ENCODE measurements at places on chromosomes 11 and 22.
A peak's percentile ranks its signal among the peaks of the same experiment; 100 is the strongest.

DNA sequence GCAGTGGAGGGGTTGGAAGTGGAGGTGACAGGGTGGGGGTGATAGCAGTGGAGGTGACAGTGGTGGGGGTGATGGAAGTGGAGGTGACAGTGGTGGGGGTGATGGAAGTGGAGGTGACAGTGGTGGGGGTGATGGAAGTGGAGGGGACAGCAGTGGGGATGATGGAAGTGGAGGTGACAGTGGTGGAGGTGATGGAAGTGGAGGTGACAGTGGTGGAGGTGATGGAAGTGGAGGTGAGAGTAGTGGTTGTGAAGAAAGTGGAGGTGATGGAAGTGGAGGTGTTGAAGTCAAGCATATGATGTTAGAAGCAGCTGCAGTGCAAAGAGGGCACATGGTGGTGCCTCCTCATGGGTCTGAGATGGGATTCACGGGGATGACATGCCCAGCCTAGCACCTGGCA, 141.5 kb downstream of the CACNA1I start:
- DNase-seq = no peak

- peak; percentile 65 for DNase-seq
Observed at GRCh38 chr11:72685560-72686480, 11.6 kb upstream of the PDE2A start.

DNA sequence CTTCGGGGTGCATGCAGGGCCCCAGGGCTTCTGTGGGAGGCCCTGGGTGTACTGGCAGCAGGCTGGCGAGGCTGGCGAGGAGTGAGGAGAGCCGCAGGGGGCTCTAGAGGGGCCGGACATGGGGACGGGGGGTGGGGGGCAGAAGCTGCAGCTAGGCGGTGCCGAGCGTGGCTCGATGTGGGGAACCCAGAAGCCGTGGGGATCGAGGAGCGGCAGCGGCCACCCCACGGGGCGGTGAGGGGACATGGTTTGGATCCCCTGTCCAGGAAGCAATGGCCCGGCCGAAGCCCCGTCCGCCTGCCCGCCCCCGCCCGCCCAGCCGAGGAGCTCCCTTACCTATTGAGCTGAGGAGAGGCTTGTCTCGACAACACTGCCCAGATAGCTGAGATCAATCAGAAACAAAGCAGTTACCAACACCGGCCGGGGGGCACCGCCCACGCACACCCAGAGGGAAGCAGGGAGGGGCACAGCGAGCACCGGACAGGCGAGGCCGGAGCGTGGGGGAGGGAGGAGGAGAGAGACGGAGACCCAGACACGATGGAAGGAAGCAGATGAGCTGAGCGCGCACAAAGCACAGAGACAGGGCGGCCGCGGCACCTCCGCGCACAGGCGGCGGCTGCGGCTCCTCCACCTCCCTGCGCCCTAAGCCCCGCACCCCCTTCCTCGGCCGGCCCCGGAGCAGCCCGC, 38.7 kb downstream of the IGSF9B start:
- no peak for DNase-seq

- no peak for DNase-seq
Observed at GRCh38 chr11:118870396-118871343, 13.0 kb upstream of the CXCR5 start.

- DNase-seq = no peak
Observed at GRCh38 chr11:68998390-68998911, 14.6 kb downstream of the MRGPRF start.

DNA sequence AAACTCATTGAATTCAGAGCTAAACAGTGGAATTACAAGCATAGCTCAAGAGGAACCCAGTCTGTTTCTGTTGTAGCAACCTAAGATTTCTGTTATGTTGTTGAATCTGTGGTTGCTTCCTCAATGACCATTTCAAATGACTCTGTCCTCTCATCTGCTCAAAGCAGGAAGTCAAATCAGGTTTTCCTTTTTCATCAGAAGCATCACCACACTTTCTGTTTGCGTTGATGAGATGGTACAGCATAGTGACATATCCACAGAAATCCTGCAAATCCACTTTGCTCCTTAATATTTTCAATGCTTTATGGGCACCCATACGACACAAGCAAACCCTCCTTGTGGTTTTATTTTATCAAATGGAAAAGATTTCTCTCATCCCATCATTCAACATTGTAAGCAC, 12.6 kb upstream of the UCP2 start:
- no peak for DNase-seq

DNA sequence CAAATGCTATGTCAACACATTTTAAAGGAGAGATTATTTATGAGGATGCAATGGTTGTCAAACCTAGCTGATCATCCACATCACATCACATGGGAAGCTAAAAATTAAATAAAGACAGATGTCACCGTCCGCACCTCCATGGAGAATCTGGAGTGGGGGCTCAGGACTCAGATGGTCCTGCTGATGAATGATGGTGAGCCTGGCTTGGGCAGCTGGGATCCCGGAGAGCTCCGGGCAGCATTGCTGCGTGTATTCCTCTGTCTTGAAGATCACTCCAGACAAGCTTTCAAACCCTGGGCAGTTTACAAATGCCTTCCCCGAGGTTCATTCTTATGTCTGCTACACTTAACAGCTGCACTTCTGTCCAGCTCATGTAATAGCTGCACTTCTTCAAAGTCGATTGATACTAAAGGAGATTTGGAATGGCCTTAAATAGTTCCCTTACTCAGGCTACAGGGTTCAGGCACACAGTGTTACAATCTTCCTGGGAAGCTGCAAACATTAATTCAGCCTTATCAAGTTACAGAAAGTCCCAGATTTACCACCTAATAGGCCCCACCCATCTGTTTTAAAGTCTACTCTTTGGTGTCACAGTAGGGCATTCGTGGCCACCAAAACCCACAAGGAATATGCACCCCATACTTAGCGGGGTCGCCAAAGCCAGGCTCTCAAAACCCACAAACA, 34.7 kb upstream of the CSNK2A3 start:
- DNase-seq = no peak

DNA sequence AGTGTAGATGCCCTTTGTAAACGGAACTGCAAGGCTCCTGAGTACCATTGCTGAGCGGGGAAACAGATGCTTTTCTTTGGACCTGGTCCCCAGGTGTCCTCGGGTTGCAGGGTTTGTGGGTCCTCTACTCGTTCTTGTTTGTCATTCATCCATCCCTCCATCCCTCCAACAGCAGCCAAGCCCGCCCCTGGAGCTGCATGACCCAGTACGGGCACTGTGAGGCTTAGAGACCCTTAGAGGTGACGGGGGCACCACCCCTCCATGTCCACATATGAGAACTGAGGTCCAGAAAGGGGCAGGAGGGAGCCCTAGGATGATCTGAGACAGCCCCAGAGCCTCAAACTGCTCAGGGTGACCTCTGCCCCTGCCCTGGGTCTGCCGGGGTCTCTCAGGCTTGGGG, 45.4 kb downstream of the WNT11 start:
- no peak for DNase-seq

DNA sequence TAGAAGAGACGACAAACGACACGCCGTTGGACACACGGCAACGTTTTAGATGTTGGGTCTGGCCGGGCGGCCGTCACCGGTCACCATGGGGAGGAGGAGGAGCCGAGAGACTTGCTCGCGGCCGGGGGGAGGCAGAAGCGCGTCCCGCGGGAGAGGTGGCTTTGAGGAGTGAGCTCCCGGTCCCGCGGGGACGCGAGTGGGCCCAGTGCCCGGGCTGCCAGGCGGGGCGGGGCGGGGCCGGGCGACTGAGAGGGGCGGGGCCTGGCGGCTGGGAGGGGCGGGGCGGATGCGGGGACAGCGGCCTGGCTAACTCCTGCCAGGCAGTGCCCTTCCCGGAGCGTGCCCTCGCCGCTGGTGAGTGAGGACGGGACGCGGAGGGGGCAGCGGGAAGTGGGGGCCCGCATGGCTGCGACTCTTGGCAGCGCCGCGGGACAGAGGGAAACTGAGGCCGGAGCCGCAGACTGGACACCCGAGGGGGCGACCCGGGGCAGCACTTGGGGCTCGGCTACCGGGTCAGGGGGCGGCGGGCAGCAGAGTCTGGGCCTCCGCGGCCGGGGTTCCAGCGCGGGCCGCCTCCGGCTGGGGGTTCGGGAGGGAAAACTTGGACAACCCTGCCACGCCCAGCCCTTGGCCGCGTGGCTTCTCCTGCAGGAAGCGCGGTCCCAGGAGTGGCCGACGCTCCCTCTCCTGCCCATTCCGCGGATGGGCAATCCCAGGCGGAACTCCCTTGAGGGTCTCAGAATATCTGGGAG, at the start of gene TSPO:
Gene TSPO (plus strand): TSS at position 309 of the 752 bp plus-strand sequence. CDS start 7,680 bp downstream, outside the sequence.
- DNase-seq = peak; percentile 53

DNA sequence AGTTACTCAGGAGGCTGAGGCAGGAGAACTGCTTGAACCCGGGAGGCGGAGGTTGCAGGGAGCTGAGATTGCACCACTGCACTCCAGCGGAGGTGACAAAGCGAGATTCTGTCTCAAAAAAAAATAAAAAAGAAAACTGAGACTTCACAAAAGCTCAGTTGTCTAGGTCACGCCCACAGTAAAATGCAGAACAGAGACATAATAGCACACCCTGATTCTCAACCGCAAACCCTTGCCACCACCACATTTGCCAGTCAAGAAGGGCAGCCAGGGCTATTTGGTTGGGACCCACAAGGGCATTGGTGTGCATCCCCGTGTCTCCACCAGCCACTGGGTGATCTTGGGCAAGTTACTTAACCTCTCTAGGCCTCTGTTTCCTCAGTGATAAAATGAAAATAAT, 25.4 kb downstream of the CREB3L1 start:
- no peak for DNase-seq

- no peak for DNase-seq
Observed at GRCh38 chr11:120236169-120237107, 3.5 kb upstream of the POU2F3 start.

GRCh38 chr11:119052163-119052814, 4.7 kb downstream of the HYOU1 start:
- DNase-seq = no peak

DNA sequence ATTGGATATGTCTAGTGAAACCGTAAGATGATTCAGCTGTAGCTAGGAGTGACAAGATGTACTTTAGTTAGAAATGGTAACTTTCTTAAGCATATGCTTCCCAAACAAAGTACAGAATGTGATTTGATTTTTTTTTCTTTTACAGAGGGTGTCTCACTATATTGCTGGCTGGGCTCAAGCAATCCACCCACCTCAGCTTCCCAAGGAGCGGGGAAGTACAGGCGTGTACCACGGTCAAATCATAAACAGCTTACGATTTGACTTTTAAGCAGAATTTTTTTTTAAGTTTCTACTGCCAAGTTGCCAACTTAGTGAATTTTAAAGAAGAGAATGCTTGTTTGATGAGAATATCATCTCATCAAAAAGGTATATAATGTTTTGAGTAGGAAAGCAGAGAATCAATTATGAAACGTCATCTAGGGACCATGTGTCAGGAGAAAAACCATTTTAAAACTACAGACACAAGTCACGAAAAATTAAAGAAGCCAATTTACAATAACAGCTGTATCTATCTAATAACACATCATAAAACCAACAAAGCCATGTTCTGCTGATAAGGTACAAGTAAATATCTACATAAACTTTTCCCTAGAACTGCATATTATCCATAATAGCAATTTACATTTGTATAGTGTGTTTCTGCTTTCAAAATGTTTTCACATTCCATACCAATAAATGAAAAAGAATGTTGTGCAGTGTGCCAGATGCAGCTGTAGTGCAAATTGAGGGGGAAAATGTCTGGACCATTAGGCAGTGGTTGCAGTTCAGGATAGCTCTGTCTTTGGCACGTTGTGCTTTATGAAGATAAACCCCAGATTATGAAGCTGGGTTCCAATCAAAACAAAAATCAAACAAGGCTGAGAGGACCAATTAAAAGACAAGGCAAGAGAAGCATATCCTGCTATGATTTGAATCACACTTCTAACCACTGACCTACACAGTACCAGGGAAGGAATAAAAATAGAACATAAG, 33.7 kb upstream of the USP47 start:
- DNase-seq = no peak

- no peak for DNase-seq
Observed at GRCh38 chr11:8610532-8611116, 16.6 kb upstream of the STK33 start.

DNA sequence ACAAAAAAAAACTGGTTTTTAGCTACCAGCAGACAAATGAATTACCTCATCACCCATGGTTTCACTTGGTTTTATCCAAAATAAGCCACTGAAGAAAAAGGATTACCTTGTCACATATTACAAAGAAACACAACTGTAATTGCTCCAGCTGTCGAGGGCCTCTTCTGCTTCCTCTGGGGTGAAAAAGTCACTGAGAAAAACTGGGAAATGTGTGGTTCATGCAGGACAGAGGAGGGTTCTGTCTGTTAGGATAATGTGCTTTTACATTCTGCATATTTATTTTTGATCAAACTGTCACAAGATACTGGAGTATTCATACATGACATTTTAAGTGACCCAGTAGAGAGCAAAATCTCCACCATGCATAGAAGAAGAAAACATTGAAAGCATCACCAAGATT, 211.7 kb downstream of the NAV2 start:
- no peak for DNase-seq

DNA sequence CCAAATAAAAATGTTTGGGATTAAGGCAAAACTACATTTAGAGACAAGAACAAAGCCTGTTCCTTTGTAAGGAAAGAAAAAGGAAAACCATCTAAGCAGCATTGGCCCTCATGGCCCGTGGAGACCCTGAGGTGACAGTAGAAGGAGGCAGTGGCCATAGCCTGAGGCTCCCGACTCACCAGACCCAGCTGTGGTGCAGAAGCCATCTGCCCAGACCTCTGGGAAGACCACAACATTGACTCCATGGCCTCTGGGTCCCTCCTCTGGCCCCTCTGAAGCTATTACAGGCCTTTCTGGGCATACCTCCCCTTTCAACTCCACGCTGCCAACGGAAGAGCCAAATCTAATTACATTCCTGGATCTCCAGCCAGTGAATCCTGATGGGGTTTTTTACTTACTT, 6.4 kb downstream of the PRAME start:
- DNase-seq = no peak

DNA sequence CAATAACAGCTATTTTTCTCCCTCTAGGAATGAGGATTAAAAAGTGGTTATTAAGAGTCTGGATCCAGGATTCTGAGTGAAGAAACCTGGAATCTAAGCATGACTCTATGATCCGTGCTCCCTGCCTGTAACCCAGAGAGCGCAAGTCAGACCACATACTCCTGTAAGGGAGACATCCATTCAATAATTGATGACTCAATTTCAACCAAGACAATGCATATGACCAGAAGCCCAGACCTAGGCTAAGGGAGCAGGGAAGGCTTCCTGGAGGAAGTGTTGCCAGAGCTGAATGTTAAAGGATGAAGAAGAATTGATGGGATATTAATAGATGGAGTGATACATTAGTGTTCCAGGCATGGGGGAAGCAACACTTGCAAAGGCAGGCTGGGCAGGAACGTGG, 13.8 kb upstream of the PAMR1 start:
- DNase-seq = no peak

GRCh38 chr11:37942081-37942480, 1344.0 kb upstream of the RAG2 start:
- no peak for DNase-seq

DNA sequence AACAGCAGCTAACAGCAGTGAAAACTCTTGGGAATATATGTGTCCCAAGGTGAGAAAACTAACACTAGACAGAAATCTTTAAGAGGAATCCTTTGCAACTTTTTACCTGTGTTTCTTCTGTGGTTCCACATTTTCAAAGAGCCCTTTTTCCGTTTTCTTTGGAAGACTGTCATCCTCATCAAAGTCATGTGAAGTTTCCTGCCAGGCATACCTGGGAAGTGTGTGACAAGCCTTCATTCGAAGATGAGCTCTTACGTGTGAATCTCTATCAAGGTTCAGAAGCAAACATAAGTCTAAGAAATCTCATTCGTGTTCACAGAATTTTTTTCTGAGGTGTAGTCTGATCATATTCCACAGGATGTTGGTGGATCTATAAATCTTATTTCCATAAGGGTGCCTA, 330.6 kb upstream of the MPPED2 start:
- DNase-seq = no peak

GRCh38 chr11:83720675-83721074, 434.5 kb upstream of the CCDC90B start:
- no peak for DNase-seq

- no peak for DNase-seq
Observed at GRCh38 chr11:132895340-132895739, 637.0 kb downstream of the OPCML start.
